ENCODE measurements at places on chromosomes 11 and 22. TPM values are rescaled to one million over a fixed set of nuclear protein-coding genes. Genes with fewer than 3 reads are reported as not detected.

DNA sequence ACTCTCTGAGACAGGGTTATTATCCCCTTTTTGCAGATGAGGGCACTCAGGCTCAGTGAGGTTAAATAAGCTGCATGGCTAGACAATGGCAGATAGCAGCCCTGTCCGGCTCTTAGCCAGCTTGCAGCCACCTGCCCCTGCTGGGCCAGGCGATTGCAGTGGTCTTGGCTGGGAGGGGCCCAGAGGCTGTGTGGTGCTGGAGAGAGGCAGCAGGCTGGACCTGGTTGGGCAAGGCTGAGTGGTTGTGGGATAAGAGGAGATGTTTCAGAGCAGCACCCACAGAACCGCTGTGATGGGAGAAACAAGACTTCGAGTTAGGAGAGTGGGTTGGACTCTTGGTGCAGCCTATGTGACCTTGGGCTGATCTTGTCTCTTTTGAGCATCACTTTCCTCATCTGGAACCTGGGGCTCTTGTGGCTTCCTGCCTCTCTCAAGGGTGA, 25.5 kb downstream of the PTPRJ start:
- DNase-seq: no peak

GRCh38 chr11:57205041-57205641, 23.4 kb downstream of the LRRC55 start:
- DNase-seq: no peak

GRCh38 chr22:49599691-49600455, 227.8 kb downstream of the BRD1 start:
- DNase-seq: no peak

GRCh38 chr11:34331329-34331728, 26.5 kb downstream of the ABTB2 start:
- DNase-seq: no peak

DNA sequence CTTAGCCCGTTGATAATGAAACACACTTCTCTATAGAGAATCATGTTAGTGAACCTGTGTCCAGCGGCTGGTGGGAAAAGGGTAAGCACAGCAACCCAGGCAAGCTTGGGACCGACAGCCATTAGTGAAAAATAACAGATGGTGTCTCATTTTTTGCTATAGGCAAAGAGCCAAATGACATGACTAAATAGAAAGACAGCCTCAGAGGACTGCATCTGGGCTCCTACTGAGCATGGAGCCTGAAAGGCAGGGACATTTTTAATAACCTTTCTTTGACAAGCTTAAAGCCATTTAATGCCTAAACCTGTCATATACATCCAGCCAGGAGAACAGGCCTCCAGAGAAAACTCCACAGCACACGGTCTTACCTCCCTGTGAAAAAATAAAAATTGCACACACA, 67.0 kb downstream of the FANCF start:
- DNase-seq: no peak

DNA sequence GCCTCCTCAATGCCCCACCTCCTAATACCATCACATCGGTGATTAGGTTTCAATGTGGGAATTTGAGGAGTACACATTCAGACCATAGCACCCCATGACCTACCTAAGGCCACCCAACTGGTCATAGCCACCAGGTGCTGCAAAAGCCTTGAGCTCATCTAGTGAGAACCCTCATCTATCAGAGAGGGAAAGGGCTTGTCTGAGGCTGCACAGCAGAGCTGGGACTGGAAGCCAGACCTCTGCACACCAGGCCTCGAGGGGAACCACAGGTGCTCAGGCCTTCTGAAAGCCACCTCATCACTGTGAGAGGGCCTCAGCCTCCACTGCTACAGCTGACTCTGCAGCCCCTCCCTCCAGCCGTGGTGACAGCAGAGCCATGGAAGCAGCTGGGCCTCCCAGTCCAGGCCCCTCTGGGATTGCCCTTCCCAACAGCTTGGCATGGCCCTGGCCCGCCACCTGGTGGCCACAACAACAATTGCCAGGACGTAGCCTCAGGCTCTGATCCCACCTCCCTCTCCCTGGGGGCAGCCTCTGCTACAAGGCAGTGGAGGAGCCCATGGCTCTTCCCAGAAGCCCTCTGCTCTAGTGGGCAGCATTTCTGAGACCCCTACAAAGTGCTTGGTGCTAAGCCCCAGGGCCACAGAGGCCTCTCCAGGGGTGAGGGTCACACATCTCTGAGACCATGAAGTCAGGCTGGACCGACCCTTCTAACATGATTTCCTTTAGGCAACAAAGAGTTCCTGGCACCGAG, 41.0 kb upstream of the PRDM11 start:
- DNase-seq: no peak

- DNase-seq: no peak
These were observed 21.3 kb downstream of the TRIM66 start for GRCh38 chr11:8661001-8661795.

- no peak for DNase-seq
These were observed 21.7 kb downstream of the CTTN start for GRCh38 chr11:70420008-70420464.

- no peak for DNase-seq
These were observed 11.6 kb downstream of the TOLLIP start for GRCh38 chr11:1297576-1298473.

DNA sequence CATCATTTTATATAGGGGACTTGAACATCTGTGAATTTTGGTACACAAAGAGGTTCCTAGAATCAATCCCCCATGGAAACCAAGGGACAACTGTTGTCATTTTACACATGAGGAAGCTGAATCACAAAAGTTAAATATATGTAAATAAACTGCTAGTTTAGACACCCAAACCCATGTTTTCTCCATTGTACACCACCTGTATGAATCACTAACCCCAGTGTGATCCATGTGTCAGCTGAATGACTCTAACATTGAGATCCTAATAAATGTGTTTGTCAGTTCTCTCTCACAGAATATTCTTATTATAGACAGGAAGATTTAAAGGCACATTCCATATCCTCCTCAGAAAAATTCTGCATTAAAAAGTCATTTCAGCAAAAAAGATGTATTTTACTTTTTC, 83.3 kb downstream of the ATG16L2 start:
- peak; percentile 45 for DNase-seq

The PATE2 gene
- 0.18 TPM for total RNA-seq

The GRIK4 gene
- 0.62 TPM for total RNA-seq

The GAL gene
- 16.5 TPM for total RNA-seq

Measured in Panc1 (cell line).